IPS DF 6.9 (cell line): ENCODE measurements at places on chromosomes 2 and 18.

DNA sequence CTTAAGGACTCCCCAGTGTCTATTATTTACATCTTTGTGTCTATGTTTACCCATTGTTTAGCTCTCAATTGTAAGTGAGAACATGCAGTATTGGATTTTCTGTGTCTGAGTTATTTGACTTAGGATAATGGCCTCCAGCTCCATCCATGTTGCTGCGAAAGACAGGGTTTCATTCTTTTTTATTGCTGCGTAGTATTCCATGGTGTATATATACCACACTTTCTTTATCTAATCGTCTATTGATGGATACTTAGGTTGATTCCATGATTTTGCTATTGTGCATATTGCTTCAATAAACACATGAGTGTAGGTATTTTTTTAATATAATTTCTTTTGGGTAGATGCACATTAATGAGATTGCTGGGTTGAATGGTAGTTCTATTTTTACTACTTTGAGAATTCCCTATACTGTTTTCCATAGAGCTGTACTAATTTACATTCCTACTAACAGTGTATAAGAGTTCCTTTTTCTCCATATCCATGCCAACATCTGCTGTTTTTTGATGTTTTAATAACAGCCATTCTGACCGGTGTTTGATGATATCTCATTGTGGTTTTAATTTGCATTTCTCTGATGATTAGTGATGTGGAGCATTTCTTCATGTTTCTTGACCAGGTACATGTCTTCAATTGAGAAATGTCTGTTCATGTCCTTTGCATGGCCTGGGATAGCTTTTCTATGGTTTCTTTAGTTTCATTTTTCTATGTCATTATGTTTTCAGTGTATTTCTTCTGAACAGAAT is 21.8 kb downstream of the MTCL1 start:
- no peak for DNase-seq

DNA sequence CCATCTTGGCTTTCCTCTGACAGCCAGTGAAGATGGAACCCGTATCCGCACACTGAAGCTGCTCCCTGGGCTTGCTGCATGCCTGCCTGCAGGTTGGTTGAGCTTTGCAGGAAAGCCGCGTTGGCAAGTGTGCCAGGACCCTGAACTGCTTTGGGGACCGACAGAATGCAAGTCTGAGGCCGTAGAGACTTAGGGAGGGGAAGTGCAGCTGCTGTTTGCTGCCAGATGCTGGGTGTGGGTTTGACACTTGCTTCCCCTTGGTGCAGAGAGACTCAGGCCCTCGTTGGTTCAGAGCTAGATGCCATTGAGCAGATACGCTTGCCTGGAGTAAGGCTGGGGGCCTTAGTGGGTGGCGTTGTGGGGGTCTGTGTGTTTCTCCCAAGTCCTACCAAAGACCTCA is 13.1 kb upstream of the PHLPP1 start:
- no peak for DNase-seq

DNA sequence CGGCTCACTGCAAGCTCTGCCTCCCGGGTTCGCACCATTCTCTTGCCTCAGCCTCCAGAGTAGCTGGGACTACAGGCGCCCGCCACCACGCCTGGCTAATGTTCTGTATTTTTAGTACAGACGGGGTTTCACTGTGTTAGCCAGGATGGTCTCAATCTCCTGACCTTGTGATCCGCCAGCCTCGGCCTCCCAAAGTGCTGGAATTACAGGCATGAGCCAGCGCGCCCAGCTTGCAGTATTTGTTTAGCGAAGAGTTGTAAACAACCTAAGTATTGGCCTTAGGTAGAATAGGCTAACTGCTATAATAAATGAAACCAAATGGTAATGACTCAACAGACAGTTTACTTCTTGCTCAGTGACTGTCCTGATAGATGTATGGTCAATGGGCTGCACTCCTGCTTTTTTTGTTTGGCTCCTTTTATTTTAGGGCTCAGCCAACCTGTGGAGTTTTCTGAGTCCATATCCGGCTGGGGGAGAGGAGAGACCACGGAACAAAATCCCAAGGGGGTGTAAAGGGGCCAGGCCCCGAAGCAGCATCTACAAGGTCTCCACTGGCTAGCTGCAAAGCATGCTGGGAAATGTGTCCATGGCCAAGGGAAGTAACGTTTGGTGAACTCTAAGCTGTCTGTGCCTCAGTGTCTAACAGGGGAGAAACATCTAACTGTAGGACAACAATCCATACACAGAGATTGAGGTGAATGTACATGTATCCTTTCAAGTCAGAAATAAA is 841.0 kb upstream of the ID2 start:
- DNase-seq: no peak

- DNase-seq: no peak
Measured at GRCh38 chr2:112607680-112608438, 23.4 kb downstream of the CHCHD5 start.

DNA sequence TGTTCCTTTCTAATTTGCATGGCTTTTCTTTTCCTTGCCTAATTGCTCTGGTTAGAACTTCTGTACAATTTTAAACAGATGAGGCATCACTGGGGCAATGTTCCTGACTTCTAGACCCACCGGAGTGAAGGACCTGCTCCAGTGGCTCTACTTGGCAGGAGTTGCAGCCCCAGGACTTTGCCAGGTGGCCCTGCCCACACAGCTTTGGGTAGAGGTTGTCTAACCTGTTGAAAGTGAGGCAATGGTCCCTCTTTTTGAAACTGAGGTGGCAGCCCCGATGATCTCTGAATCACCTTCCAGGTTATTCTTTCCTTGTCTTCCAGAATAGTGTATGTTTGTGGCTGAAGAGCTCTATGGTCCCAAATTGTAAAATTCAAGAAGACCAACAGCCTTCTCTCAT is 29.9 kb upstream of the ZNF512 start:
- no peak for DNase-seq

DNA sequence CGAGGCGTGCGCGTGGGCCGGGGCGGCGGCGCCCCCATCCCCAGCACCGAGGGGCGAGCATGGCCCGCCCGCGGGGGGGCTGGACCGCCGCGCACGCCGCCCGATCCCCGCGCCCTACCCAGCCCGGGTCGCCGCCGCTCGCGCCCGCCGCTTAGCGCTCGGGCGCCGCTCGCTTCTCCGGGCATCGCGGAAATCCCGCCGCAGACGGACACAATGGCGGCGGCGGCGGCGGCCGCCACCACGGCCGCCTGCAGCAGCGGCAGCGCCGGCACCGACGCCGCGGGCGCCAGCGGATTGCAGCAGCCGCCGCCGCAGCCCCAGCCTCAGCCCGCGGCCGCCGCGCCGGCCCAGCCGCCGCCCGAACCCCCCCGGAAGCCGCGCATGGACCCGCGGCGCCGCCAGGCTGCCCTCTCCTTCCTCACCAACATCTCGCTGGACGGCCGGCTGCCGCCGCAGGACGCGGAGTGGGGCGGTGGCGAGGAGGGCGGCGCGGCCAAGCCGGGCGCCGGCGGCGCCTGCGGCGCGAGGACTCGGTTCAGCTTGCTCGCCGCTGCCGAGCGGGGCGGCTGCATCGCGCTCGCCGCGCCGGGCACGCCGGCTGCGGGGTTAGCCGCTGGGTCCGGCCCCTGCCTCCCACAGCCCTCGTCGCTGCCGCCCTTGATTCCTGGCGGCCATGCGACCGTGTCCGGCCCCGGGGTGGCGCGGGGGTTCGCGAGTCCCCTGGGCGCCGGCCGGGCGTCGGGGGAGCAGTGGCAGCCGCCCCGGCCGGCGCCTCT is 453 bp downstream of the CABLES1 start:
- DNase-seq: no peak

DNA sequence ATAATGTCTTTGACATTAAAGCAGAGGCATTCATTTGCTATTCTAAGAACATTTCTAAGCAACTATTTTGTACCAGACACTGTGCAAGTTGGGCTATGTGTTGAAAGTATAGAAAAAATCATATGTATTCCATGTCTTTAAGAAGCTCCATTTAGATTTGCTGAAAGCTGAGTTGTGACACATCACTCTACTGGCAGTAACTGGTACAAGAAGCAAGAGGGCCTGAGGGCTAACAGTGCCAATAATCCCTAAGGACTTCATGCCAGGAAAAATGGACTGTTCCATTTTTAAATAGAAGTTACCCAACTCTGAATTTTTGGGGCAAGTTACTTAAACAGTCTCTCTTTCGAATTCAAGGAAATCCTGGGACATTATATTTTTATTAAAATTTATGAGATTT is 178.7 kb downstream of the SRBD1 start:
- DNase-seq: no peak

DNA sequence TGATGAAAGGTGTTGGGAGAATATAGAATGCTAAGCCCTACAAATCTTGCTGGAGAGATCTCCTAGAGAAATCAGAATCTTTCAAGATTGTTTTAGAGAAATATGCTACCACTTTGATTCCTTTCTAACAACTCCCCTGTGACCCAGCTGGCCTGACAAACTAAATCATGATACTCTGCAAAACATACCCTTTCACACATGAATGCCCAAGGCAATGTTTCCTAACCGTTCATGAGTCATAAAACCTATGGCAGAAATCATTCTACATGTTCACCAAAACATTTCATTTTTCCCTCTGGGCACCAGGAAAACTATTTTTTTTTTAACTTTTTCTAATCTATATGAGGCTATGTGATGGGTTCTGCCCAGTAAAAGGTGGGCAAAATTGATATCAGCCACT is 77.8 kb upstream of the SETBP1 start:
- no peak for DNase-seq

DNA sequence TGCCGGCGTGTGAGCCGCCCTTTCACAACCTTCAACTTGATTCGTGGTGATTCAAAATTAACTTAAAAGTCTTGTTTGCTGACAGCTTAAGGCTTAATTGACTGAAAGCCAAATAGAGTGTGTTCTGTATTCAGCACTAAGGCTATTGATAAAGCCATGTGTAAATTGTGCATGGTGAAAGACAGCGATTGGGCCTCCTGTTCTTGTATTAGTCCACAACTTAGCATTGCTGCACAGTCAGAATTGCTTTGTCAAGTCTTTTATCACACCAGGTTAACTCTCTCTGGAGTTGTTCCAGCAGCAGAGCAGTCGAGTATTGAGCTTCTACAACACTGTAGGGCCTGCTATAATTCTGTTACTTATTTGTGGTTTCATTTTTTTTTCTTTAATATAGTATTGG is 210.1 kb downstream of the WDR7 start:
- no peak for DNase-seq

DNA sequence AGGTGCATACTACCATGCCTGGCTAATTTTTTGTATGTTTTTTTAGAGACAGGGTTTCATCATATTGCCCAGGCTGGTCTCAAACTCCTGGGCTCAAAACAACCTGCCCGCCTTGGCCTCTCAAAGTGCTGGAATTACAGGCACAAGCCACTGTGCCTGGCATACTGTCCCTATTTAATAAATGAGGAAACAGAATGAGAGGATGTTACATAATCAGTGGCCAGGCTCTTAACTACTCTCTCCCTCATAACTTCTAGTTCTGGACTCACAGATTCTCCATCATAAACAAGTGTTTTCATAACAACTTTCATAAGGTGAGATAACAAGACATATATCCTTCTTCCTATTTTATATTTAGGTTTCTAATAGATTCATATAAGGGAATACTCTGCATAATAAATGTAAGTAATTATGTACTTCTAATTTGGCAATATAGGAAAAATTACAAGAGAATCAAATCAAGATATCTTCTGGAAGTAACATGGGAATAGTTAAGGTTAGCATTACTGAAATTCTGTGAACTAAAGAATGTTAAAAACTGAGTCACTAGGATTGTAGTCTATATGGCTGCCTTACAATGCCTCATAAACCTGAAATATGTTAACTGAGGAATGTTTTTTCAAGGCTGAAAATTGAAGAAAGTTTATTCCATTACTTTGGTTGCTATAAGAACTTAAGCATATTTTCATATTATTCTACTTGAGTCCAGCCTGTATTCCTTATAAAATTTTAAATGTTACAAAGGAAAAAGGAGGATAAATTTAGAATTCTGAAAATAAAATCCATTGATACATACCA is 71.3 kb downstream of the SLC25A12 start:
- DNase-seq: no peak

DNA sequence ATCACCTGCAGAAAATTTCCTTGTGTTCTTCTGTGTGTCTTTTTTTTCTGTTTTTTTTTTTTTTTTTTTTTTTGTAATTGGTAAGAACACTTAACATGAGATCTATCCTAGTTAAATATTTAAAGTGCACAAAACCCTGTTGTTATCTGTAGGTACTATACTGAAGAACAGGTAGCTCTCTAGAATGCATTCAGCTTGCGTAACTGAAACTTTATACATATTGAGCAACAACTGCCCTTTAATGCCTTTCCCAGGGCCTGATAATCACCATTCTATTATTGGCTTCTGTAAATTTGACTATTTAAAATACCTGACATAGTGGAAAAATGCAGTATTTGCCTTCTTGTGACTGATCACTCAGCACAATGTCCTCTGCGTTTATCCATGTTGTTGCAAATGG is 701.8 kb downstream of the SUCLG1 start:
- no peak for DNase-seq

- no peak for DNase-seq
Measured at GRCh38 chr2:120783371-120783791, 47.7 kb downstream of the GLI2 start.

- DNase-seq: no peak
Measured at GRCh38 chr2:42585779-42586178, 17.3 kb downstream of the MTA3 start.

DNA sequence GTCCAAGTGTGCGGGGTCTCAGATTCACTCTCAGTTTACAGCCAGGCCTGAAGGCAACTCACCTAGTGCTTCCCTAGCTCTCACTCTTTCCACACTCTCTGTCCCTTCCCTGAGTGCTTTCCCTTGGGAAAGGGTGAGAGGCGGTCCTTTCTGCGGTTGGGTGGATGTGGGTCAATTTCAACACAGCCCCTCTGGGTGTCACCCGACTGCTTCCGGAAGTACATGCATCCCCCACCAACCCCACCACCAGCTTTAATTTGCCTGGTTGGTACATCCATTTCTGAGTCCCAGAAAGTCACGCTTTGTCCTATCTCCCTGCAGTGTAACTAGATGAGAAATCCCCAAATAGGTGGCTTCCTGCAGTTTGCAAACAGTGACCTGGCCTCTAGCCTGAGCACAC is 307.3 kb upstream of the MEIS1 start:
- no peak for DNase-seq

- DNase-seq: no peak
Measured at GRCh38 chr2:181904022-181904632, 12.6 kb downstream of the ITPRID2 start.

DNA sequence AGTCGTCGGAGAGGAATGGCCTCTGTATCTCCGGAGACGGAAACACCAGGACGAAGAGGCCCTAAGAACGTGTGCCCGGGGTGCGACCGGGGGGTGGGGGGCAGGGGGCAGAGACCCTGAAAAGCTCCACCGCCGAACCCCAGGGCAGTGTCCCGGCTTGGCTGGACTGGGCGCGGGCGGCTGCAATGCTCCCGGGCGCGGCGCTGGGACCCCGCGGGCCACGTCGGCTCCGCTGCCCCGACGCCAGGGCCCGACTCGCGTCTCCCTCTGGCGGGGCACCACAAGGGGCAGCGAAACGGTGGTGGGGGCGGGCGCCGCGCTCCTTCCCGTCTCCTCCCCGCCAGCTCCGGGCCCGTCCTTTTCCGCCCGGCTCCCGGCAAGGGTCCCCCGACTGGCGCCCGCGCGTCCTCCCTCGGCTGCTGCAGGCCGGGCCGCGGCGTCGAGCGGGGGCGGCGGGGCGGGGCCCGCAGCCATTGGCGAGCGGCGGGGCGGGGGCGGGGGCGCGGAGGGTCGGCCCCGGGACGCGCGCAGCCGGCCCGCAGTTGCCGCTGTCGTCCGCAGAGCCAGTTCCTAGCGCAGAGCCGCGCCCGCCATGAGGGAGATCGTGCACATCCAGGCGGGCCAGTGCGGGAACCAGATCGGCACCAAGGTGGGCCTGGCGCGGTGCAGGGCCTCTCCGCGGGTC is at the start of gene TUBB6:
Gene TUBB6 (plus strand): TSS at position 541 of the 685 bp plus-strand sequence. CDS start 52 bp downstream, at position 593.
- no peak for DNase-seq
